T-helper 17 cell (primary cell): ENCODE measurements at places on chromosomes 2 and 18. TPM values are rescaled to one million over a fixed set of nuclear protein-coding genes. Genes with fewer than 3 reads are reported as not detected.

DSG4 gene
- total RNA-seq = not detected

CABYR gene
- total RNA-seq = 2.4 TPM

RNASEH1 gene
- total RNA-seq = 32.9 TPM

CCDC148 gene
- total RNA-seq = not detected

LGALSL gene
- 31.0 TPM for total RNA-seq

DYNAP gene
- not detected for total RNA-seq

MAL gene
- total RNA-seq = 159 TPM

TCF23 gene
- total RNA-seq = not detected

DTNB gene
- 32.3 TPM for total RNA-seq

SERPINB3 gene
- not detected for total RNA-seq

FEV gene
- total RNA-seq = not detected

LOXHD1 gene
- total RNA-seq = 1.5 TPM

DNA sequence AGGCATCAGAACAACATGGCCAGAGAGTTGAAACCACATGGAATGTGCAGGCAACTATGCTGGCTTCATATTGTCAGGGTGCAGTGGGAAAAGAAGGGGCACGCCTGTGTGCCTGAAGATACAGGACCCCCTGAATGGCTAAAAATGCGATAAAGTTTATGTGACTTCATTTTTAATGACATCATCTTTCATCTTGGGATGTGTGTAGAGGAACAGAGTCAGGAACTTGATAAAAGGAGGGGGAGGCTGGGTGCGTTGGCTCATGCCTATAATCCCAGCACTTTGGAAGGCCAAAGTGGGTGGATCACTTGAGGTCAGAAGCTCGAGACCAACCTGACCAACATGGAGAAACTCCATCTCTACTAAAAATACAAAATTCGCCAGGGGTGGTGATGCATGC is 872.6 kb downstream of the TDRD15 start:
- DNase-seq = no peak

- DNase-seq = no peak
These were observed 460.8 kb upstream of the CHST9 start for GRCh38 chr18:27645929-27646328.

DNA sequence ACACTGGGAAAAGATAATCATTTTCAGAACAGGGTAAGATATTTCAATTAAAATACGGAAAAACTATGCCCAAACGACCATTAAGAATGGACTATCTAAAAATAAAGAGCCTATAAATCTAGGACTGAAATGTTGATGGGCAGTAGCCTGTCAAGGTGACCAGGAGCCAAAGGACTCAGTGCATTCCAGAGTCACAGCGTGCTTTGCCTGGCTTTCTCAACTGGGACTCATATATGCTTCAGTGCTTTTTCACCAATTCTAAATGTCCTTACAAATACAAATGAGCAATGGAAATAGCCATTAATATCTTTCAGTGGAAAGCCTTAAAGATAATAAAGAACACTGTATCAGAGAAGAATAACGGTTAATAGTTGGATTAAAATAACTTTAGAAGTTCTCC is 35.4 kb downstream of the PREPL start:
- no peak for DNase-seq

- no peak for DNase-seq
These were observed 267.6 kb downstream of the METTL4 start for GRCh38 chr18:2303517-2304238.

DNA sequence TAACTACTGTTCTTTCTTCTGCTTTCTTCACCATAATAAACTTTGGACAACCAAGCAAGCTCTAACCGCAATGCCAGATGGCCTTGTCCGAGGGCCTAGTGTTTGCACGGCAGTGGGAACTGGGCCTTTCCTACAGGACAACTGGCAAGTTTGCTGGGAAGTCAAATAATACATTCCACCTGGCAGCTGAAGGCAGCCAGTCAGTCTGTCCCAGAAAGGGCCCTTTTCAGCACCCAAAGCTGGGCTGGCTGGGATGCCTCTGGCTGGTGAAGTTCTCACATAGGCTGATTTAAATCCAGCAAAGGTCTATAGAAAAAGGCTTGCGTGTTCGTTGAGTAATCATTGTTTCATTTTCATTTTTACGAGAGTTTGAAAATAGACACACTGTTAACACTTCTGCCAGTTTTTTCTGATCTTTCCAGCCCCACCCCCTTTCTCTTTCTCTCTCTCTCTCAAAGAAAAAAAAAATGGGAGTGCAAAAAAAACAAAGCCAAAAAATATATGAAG is 110.0 kb upstream of the EPAS1 start:
- no peak for DNase-seq

DNA sequence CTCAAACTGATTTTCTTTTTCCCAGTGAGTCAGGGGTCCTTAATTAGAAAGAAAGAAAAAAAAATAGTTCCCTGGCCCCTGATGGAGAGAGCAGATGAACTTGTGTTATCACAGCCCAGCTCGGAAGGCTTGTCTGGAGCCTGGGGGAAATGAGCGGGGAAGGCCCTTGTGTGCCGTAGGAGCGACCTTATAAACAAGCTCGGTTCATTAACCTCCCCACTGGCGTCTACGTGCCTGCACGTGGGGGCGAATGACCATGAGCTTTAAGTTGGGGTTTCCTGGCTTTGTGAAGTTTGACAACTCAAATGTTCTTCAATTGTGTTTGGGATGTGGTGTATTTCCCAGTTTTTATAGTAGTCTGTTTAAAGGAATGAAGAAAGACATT is 69.5 kb downstream of the EPAS1 start:
- DNase-seq = no peak

- no peak for DNase-seq
These were observed 568.8 kb upstream of the ZEB2 start for GRCh38 chr2:145088756-145089155.

GRCh38 chr2:24626131-24626530 is 135.1 kb downstream of the NCOA1 start:
- no peak for DNase-seq

DNA sequence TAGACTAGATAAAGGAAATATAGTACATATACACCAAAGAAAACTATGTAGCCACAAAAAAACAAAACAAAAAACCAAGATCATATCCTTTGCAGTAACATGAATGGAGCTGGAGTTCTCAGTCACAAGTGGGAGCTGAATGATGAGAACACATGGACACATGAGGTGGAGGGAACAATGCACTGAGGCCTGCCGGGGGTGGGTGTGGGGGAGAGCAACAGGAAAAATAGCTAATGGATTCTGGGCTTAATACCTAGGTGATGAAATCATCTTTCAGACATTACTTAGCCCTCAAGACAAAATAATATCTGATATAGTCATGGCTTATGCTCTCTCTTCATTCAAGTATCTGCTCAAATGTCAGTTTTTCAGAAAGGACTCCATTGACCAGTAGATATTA is 930.6 kb downstream of the LRP1B start:
- DNase-seq = no peak

- no peak for DNase-seq
These were observed 190.7 kb downstream of the ZBTB7C start for GRCh38 chr18:48218285-48219022.

- DNase-seq = no peak
These were observed 9.7 kb upstream of the TEKT4 start for GRCh38 chr2:94861308-94862152.

DNA sequence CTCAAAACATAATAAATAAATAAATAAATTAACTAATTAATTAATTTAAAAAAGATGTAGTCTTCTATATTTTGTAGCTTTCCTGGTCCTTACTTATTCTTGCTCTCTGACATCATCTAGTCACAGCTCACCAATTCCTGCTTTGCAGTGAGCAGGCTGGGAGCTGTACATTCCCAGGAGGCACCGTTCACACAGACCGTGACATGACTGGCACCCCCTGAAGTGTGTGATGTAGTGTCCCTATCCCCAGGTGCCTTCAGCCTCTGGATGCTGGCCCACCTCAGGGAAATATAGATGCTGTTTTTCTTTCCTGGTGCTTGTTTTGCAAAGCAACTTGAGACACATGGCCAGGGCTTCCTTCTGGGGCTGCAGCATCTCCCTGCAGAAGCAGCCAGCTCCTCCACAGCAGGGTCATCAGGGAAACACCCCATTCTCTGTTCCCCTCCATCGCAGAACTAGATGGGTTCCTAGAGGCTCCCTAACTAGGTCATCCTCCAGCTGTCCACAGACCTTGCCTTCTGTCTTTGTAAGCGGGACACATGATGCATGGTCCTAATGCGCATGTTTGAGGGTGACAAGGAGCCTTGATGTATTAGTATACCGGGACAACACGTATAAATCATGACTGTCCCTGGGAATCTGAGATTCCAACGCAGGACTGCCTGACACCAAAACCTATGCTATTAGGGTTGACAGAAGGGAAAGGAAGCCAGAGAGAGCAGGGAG is 76.4 kb downstream of the RHOB start:
- DNase-seq = no peak

DNA sequence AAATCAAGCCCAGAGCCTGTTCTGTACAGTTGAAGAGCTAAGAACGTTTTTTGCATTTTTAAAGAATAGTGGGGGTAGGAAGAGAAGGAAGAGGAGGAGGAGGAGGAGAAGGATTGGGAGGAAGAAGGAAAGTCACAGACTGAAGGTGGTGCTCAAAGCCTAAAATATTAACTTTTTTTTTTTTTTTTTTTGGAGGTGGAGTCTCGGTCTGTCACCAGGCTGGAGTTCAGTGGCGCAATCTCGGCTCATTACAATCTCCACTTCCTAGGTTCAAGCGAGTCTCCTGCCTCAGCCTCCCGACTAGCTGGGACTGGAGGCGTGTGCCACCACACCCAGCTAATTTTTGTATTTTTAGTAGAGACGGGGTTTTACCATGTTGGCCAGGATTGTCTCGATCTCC is 18.3 kb upstream of the KLHL29 start:
- no peak for DNase-seq

DNA sequence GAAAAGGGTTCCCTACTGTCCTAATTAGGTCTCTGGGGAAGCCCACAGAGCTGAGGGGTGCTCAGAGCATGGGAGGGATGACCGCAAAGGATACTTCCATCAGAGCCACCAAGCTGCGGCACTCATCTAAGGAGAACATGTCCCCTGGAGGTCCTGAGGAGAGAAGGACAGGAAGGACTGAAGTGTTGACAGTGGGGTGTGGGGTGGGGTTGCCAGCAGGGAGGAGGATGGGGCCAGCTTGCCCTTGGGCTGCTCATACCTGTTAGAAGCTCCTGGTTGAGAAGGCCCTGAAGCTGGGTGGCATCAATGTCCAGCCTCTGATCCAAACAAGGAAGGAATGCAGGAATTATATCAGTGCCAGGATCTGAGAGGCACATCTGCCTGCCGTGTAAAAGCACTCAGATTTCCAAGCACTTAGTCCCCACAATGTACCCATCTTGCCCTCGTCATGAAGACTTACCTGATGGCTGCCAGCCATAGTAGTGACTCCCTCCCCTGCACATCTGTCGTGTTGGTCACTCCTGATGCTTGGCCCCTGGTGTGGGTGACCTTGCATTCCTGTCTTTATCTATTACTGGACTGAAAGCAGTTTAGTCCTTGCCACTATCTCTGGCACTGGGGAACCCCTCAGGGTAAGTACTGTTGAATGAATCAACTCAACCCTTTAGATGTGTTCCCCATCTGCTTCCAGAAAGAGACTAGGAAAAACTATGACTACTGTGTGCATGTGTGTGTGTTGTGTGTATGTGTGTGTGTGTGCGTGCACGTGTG is 68.9 kb downstream of the CAPN13 start:
- DNase-seq = no peak

DNA sequence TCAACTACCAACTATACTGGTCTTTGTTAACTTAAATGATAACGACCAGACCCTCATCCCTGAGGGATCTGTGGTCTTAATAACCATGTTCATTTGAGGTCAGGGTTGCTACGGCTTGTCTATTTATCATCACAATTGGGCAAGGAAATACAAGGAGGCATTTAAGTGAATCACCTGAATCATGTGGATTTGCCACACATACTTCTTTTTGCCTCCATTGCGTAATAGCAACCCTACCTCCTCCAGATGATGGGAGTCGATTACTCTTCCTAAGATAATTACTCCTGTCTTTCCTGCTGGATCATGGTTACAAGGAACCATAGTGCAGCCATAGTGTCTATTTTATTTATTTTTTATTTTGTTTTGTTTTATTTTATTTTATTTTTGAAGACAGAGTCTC is 42.2 kb downstream of the TAF4B start:
- DNase-seq = no peak

GRCh38 chr2:65957454-65957853 is 477.5 kb upstream of the MEIS1 start:
- DNase-seq = no peak

GRCh38 chr18:57906852-57907251 is 103.7 kb upstream of the ATP8B1 start:
- no peak for DNase-seq

- DNase-seq = no peak
These were observed 15.0 kb upstream of the GMPPA start for GRCh38 chr2:219483451-219484342.

- DNase-seq = no peak
These were observed 314.8 kb downstream of the MBD2 start for GRCh38 chr18:53909668-53910067.

DNA sequence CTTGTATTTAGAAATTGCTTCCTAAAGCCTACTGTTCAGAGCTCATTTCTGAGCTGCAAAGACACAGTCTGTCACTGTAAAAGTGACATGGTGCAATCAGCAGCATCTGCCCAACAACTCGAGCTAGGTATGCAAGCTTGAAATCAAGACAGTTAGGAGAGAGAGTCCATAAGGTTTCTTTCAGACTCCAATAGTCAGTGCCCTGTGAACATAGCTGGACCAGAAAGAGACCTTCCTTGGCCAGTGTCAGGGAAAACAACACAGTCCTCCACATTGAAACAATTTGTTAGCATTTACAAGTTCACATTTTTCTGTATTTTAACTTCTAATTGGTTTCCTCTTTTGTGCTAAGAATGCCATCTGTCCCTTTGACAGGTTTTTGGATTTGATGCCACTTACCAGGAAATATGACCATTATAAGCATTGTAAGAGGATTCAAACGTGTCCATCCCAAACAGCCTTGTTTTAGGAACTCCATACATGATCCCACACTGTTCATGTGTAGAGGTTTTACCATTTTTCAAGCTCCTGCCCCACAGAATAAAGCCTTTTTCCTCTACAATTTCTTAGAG is 8.9 kb upstream of the MYCN start:
- DNase-seq = no peak

- no peak for DNase-seq
These were observed 25.2 kb upstream of the CASP10 start for GRCh38 chr2:201157694-201158093.

DNA sequence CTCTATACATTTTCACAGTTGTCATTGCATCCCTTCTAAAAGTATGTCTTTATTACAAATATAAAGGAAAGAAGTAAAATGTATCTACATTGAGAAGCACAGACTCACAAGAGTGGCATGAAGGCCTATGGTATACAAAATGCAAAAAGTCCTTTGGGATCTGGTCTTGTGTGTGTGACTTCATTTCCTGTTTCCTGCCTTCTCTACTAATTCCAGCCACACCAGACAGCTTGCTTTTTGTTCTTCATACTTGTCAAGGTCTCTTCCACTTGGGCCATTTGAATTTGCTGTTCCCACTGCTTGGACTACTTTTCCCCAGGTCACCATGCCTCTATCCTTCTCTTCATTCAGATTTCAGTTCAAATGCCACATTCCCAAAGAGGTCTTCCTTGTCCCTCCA is 6.7 kb upstream of the PNO1 start:
- no peak for DNase-seq

- no peak for DNase-seq
These were observed 423.7 kb downstream of the TGIF1 start for GRCh38 chr18:3873698-3874097.

GRCh38 chr2:43078781-43079755 is 147.3 kb downstream of the ZFP36L2 start:
- DNase-seq = no peak

GRCh38 chr2:236523249-236523648 is 46.4 kb upstream of the ACKR3 start:
- DNase-seq = no peak

- no peak for DNase-seq
These were observed 150.2 kb upstream of the DOK6 start for GRCh38 chr18:69250305-69251151.
